ENCODE measurements at places on chromosomes 16 and 17.

DNA sequence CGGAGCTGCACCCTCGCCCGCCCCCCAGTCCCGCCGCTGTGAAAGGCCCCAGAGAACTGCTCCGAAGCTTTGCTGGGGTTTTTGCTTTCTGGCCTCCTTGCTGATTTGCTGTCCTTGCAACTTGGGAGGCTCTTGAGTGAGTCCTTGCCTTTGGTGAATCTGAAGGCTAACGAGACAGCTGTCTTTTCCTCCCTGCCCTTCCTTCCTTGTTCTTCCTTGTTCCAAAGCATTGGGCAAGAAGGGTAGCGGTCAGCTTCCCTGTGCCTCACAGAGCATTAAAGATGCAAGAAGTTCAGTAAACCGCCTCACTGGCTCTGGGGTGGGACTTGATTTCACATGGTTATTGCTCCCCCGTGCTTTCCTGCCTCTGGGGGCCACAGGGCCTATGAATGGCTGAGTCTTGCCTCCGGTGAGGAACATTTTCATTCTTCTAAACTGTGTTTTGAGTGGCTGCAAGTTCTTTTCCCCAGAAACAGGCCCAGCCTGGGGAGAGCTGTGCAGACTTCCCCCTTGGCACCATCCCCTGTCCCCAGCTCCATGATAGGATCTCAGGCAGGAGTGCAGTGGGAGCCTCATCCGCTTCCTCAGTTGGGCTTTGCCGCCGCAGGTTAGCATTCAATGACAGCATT, 1.4 kb downstream of the YPEL2 start:
- DNase-seq = no peak

DNA sequence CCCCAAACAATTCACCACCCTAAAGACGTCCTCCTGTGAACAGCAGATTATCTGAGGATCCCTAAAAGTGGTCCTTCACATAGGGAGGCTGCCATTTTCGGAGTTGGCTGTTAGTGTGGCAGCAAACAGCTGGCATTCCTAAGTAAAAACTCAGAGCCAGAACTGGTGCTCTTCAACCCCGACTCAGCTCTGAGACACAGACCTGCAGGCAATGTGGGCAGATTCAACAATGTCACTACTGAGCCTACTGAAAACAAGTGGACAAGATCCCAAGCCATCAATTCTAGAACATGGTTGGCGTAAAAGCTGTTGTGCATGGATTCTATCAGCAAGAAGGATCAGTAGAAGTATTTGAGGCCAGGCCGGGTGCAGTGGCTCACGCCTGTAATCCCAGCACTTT, 247.2 kb downstream of the NTN1 start:
- no peak for DNase-seq

- no peak for DNase-seq
Observed at GRCh38 chr17:1438593-1439083, 17.4 kb downstream of the CRK start.

GRCh38 chr16:13453938-13454553, 465.9 kb upstream of the ERCC4 start:
- peak; percentile 16 for DNase-seq

DNA sequence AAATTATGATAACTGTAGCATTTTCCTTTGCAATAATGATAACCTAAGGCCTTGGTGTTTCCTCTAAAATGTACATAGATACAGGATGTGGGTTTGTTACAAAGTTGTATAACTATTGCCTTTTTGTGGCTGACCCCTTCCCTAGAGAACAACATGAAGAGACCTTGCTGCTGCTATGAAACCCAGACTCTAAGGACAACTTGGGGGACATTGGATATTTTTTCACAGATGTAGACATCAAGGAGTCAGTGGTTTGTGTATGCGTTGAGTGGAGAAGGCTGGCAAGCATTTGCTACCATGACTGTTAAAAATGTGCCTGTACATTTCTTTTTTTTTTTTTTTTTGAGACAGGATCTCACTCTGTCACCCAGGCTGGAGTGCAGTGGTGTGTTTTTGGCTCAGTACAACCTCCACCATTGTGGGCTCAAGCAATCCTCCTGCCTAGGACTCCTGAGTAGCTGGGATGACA, 12.3 kb downstream of the HMOX2 start:
- DNase-seq = no peak

DNA sequence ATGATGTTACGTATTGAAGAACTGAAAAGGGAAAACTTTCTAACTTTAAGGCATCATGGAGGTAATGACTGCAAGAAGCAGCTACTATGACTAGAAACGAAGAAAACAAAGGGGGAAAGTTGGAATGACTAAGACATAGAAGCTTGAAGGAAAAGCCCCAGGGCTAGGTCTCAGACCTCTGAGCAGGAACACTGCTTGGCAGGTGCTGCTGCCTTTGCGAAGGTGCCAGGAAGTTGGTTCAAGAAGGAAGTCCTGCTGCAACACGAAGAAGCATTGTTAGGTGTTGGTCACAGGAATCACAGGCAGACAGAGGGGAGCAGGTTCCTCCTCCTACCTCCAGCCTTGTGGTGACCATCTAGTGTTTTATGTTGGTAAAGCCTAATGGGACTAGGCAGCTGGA, 48.1 kb upstream of the HS3ST4 start:
- no peak for DNase-seq

DNA sequence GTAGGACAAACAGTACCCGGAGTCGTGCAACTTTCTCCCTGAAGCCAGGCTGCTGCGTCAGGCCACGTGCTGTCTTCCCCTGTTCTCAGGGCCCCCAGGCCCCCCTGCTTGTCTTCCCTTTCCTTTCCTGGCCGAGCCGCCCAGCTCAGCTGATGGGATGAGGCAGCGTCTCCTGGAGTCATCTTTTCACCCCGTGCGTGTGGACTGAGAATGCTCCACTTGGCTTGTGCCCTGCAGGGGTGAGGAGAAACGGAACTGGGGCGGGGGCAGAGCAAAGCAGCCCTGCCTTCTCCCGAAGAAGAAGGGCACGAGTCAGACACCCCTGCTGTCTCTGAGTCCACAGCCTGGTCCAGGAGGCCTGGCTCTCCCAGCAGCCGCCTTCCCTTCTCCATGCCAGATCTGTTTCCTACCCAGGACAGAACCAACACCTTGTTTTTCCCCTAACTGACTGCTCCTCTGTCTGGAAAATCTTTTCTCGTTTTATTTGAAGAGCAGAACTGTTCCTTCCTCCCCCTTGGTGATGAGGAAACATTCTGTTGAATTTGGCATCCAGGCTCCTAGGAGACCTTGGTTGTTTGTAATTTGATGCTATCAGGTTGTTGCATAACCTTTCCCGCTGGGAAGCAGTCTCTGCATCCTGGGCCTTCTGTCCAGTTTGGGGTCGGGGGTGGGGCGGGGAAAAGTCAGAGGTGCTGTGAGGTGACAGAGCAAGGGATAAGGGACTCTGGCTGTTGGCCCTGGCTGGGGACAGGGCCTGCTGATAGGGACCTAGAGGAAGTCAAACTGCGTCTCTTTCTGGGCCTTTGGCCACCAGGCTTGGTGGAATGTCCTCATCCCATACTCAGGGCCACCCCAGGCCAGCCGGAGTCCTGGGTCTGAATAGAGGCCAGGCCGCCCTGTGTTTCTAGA, 78.8 kb downstream of the WIPI1 start:
- peak; percentile 52 for DNase-seq

DNA sequence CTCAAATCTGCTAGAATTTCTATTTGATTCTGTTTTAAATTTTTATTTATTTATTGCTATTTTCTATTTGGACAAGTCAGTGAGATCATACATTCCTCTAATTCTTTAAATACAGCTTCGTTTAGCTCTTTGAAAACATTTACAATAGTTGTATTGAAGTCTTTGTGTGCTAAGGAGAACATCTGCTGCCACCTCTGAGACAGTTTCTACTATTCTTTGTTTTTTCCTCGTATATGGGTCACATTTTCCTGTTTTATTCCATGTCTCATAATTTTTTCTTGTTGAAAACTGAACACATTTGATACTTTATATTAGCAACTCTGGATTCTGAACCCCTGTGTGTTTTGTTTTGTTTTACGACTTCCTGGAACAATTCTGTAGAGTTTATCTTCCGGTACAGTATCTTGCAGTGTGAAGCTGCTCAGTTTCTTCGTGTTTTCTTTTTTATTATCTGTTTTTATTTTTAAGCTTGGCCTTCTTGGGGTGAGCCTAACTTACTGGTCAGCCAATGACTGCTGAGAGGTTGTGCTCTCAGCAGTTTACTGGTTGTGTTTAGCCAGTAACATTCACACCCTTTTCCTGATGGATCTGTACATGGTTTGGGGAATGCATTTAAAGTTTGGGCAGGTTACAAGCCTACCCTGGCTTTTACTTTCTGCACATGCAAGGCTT, 99.0 kb downstream of the CA4 start:
- DNase-seq = no peak

DNA sequence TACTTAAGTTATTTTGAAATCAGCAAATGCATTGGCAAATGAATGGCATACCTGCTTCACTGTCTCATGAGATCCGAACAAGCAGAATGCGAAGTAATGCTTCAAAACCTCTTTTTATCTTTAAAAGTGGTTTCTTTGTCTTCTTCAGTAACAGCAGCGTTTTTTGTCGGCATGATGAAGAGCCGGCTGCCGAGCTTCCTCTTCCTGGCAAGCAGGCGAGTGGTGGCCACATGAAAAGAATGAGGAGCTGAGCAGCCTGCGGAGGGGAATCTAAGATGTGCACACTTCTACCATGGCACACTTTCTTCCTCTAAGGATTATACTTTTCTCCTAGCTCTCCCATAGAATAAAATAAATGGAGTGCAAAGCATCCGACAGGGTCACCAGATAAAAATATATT, 42.4 kb upstream of the AKTIP start:
- DNase-seq = no peak

DNA sequence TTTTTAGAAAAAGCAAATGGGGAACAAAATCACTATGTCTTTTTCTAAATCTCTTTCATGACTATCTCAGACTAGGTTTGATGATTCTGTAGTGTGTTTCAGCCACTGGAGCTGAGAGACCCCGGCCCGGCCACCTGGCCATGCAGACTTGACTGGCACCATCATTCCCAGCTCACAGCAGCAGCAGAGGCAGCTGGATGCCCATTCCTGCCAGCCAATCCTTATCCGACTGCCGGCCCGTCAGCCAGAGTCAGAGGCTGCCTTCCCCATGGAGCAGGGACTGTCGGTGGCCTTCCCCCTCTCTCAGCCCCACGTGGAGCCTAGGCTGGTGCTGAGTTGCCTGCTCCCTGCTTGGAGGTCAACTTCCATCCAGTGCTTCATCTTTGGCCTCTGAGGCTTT, 56.0 kb upstream of the WSB1 start:
- no peak for DNase-seq

- peak; percentile 73 for DNase-seq
Observed at GRCh38 chr16:30526137-30526822, at the start of gene ZNF768. TSS of gene ZNF768 (minus strand) at chr16:30526566. CDS start at chr16:30526413, 153 bp downstream.

GRCh38 chr16:48385253-48386150, at the start of gene SIAH1:
TSS of gene SIAH1 (minus strand) at chr16:48385413. CDS start at chr16:48362428, 22,985 bp downstream.
- peak; percentile 82 for DNase-seq

DNA sequence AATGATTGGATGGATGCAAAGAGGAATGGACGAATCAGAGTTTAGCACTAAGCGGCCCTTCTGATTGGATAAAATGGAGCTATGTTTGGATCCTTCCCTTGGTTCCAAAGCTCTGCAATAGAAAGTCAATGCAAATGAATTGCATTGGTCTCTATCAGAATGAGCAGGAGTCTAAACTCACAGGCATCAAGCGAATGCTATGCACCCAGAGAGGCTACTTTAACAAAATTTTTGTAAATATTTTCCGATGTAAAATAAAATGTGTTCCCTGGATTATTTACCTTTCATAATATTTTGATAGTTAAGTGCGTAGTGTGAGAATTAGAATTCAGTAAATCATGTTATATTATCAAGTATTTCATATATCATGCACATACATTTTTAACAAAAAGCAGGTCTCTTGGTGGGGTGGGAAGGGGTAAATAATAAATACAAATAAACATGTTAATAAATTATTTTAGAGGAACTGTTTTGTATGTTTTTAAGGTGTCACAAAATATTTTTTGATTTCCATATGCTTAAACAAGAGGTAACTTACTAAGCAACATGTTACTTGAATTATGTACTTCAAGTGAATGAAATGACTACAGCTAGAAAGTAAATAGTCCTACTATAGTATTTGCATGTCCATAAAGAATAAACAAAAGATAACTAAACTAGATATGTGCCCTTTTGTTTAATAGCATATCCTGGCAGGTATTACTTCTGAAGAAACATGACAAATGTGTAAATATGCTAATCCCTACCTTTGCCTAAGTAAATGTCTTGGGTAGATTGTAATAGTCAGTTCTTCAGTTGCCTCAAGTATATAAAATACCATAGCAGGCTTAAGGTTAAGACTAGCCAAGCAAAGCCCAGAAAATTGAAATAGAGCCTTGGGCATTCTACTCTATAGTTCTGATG, 4.4 kb upstream of the UNK start:
- no peak for DNase-seq
